CMK (cell line): ENCODE measurements at places on chromosomes 5 and 9.
A peak's percentile ranks its signal among the peaks of the same experiment; 100 is the strongest.

GRCh38 chr9:135905380-135906258, 1.7 kb downstream of the CAMSAP1 start:
- DNase-seq = no peak

DNA sequence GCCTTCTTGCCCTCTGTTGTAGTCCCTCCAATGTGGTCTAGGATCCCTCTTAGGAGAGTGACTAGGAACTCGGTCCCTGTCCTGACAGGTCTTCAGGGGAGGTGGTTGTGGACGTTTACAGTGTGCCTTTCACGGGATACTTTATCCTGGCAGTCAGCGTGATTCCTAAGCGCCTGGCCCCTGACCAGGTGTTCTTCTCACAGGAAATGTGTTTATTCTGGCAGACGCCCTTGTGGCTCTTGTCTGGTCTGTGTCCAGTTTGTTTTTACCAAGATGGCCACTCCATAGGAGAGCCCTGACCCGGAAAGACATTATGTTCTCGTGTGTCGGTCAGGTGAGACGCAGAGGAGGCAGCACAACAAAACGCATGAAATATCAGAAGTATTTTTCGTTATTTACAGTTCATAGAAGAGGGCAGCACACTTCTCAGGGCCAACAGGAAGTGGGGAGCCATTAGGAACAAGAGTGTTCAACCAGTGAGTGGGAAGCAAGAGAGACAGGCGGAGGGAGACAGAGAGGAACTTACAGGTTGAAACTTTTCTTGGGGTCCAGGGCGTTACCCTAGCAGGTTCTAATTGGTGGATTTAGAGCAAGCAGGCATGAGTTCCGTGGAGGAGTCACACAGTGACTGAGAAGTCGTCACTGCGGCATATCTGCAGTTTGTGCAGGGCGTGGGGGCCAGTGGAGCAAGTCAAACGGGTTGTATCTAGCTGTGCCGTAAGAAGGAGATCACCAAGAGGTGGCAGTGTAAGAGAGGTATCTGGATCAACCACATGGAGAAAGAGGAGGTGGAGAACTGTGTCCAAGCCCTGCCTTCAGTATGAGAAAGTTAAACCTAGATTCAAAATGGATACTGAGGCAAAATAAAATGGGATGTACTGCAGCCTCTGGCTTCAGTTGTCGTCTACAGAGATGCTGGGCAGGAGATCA, 412.9 kb downstream of the ZSWIM6 start:
- no peak for DNase-seq

DNA sequence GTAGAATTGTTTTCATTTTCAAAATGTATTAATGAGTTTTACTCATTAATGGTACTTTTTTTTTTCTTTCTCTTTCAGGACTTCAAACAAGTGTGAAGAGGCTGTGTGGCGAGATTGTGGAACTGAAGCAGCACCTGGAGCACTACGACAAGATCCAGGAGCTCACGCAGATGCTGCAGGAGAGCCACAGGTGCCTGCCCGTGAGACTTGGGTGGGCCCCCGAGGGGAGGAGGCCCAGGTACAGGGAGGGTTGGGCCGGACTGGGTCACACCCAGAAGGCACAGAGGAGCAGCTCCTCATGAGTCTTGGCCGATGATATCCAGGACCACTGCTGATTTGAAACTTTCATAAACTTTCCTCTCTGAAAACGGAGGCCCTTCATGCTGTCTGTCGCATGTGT, 35.6 kb downstream of the CEP72 start:
- no peak for DNase-seq

GRCh38 chr5:84535281-84535680, 150.6 kb upstream of the EDIL3 start:
- no peak for DNase-seq

DNA sequence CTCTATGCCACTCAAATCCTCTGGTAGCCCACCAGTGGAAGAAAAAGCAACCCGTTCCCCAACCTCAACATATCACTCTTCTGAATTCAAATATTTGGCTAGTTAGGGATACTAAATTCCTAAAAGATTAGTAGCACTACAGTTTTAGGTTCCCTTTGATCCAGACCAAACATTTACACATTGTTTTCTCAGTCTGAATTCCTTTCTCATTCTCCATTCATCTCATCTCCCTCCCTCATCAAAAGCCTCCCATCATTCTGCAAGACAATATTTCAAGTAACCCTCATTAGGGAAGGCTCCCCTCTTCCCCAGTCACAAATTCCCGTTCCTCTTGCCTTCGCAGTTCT, 26.3 kb downstream of the ADAM19 start:
- no peak for DNase-seq

- DNase-seq = peak; percentile 18
Observed at GRCh38 chr9:30584559-30584958, 1799.9 kb upstream of the ACO1 start.
